ENCODE measurements at places on chromosomes 13 and 19.

- no peak for DNase-seq
Observed at GRCh38 chr19:3684054-3684816, 16.0 kb downstream of the PIP5K1C start.

DNA sequence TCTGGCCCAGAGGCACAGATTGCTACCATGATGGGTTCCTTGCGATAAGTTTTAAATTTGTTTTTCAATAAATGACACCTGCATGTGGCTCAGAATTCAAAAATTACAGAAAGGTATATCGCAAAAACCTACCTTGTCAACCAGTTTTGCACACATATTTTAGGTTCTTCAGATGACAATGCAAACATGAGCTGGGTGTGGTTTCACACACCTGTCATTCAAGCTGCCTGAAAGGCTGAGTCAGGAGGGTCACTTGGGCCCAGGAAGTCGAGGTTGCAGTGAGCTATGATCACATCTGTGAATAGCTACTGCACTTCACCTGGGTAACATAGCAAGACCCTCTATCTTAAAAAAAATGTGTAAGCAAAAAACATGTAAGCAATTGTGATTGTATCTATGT is 56.1 kb downstream of the DNM2 start:
- DNase-seq: no peak

- DNase-seq: no peak
Observed at GRCh38 chr13:32938314-32938713, 77.9 kb upstream of the KL start.

- DNase-seq: no peak
Observed at GRCh38 chr19:18649371-18650020, 12.7 kb downstream of the KLHL26 start.

GRCh38 chr13:49246850-49247642 is 679 bp upstream of the CDADC1 start:
- DNase-seq: no peak

DNA sequence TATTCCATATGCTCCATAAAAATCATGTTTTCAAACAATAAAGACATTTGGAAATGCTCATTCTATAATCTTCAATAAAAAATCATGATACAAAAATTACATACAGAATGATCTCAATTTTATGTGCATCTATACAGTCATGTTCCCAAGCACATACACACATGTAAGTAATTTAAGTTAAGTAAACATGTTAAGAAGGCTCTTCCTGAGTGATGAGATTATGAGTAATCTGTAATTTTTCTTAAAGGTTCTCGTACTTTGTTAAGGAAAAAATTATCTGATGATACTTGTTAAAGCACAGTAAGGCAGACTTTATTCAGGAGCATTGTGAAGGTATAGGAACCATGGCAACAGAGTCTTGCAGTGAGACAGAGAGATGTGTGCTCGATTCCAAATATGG is 30.0 kb upstream of the DLEU7 start:
- no peak for DNase-seq

GRCh38 chr19:15037586-15037985 is 11.7 kb upstream of the CASP14 start:
- DNase-seq: no peak

GRCh38 chr13:106464076-106464475 is 71.4 kb downstream of the EFNB2 start:
- no peak for DNase-seq

GRCh38 chr19:49937750-49938381 is 8.6 kb upstream of the NUP62 start:
- DNase-seq: peak; percentile 78

GRCh38 chr13:39859898-39860297 is 204.4 kb downstream of the COG6 start:
- DNase-seq: no peak

GRCh38 chr13:39527301-39527700 is 75.7 kb downstream of the LHFPL6 start:
- DNase-seq: no peak

- DNase-seq: no peak
Observed at GRCh38 chr13:25136880-25137787, 35.0 kb downstream of the AMER2 start.

- no peak for DNase-seq
Observed at GRCh38 chr19:53624771-53625545, 6.8 kb upstream of the DPRX start.

GRCh38 chr19:1237754-1238368 is at the start of gene CBARP:
TSS of gene CBARP (minus strand) at chr19:1238005. CDS start at chr19:1236100, 1,905 bp downstream.
- peak; percentile 46 for DNase-seq

GRCh38 chr13:99514801-99515200 is 13.5 kb downstream of the TM9SF2 start:
- no peak for DNase-seq

DNA sequence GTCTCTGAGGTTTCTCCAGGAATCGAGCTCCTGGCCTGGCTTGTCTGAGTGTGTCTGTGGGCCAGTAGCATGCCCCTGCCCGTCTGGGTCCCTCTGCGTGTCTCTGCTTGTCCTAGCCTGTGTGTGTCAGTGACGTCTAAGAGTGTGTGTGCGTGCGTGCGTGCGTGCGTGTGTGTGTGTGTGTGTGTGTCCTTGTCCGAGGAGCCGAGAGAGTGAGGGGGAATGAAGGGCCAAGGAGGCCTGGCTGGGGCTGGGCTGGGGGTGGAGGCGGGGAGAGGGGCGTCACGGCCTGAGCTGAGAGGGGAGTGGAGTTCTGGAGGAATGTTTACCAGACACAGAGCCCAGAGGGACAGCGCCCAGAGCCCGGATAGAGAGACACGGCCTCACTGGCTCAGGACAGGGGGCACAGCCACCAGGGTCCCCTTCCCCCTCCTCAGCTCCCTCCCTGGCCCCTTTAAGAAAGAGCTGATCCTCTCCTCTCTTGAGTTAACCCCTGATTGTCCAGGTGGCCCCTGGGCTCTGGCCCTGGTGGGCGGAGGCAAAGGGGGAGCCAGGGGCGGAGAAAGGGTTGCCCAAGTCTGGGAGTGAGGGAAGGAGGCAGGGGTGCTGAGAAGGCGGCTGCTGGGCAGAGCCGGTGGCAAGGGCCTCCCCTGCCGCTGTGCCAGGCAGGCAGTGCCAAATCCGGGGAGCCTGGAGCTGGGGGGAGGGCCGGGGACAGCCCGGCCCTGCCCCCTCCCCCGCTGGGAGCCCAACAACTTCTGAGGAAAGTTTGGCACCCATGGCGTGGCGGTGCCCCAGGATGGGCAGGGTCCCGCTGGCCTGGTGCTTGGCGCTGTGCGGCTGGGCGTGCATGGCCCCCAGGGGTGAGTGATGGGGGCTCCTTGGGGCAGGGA is at the start of gene AXL:
Gene AXL, plus strand, starts transcription at position 609 of the 893 bp plus-strand sequence. Its CDS starts 170 bp downstream, at position 779.
- no peak for DNase-seq

- DNase-seq: no peak
Observed at GRCh38 chr13:97878431-97879375, 74.8 kb upstream of the IPO5 start.

GRCh38 chr13:78084401-78084800 is 165.8 kb upstream of the EDNRB start:
- DNase-seq: no peak

GRCh38 chr19:45125975-45126493 is 33.1 kb downstream of the PPP1R37 start:
- peak; percentile 45 for DNase-seq

DNA sequence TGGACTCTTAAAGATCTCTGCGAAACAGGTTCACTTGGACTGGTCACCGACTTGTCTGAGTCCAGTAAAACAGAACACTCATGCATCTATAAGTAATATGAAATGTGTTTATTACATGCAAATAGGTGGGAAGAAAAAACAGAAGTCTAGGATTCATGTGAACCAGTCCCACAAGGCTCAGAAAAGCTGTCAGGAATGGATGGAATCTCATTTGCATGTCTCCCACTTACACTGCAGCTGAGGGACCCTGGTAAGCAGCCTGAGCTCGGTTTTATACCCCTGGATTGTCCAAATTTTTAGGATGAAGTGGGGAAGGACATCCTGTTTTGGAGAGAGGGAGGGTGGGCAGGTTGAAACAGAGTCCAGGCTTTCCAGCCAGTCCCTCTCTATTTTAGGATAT is 1545.1 kb upstream of the PCDH20 start:
- no peak for DNase-seq

GRCh38 chr19:37413313-37414084 is 42.6 kb downstream of the ZNF527 start:
- DNase-seq: no peak

- no peak for DNase-seq
Observed at GRCh38 chr13:39665763-39666162, 10.3 kb downstream of the COG6 start.

- DNase-seq: no peak
Observed at GRCh38 chr13:80862456-80862855, 521.5 kb upstream of the SPRY2 start.

DNA sequence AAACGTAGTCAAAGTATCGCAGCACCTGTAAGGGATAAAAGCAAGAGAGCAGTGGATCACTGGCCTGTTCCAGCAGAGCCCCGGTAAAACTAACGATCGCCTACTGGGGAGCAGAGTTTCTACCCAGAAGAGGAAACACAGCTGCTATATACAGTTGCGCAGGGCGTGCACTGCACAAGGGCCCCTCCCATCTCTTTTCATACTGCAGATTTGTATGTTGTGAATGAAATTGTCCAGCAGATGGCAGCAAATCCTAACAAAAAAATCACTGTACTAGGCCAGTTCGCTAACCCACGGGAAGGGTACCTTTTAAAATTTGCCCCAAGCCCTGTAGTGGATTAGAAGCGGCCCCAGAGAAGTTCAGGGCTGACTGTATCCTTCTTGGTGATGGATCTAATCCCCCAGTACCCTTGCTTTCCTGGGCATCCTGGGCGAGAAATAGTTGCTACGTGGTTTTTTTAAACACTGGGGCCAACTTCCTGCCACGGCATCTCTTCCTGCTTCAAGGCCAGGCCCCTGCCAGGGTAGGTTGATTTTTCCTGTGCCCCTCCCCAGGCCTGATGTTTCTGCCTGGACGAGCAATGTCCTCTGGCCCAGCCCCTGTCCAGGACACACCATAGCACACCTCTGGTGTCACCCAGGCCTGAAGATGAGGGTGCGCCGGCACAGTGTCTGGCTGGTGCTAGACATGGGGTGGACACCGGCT is 127.0 kb downstream of the IER2 start:
- peak; percentile 74 for DNase-seq

DNA sequence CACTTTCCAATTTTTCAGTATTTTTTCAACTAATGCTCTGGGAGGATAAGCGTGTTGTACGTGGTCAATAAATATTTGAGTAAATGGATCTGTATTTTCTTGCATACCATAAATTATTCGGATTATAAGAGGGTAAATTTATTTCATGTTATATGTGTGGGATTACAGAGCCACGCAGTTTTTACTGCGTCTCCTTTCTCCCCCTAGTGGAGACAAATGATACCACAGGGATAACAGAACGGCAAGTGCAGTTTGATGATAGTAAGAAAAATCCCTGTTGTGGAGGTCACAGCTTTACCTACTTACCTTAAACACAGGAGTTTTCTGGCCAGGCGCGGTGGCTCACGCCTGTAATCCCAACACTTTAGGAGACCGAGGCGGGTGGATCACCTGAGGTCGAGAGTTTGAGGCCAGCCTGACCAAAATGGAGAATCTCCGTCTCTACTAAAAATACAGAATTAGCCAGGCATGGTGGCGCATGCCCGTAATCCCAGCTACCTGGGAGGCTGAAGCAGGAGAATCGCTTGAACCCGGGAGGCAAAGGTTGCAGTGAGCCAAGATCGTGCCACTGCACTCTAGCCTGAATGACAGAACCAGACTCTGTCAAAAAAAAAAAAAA is 16.8 kb downstream of the MBD3L2B start:
- peak; percentile 29 for DNase-seq

GRCh38 chr13:35481777-35482176 is 5.3 kb upstream of the MAB21L1 start:
- no peak for DNase-seq

DNA sequence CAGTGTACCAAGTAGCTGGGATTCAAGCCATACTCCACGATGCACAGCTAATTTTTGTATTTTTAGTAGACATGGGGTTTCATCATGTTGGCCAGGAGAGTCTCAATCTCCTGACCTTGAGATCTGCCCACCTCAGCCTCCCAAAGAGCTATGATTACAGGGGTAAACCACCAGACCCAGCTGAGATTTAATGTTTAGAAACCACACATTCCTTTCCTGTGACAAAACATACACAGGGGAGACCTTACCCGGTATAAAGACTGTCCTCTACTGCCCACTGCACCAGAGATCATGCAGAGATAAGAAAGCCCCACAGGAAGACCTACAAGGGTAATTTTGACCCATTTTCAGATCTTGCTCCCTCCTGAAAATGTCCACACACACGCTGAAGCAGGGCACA is 22.8 kb upstream of the ZNF83 start:
- DNase-seq: no peak

DNA sequence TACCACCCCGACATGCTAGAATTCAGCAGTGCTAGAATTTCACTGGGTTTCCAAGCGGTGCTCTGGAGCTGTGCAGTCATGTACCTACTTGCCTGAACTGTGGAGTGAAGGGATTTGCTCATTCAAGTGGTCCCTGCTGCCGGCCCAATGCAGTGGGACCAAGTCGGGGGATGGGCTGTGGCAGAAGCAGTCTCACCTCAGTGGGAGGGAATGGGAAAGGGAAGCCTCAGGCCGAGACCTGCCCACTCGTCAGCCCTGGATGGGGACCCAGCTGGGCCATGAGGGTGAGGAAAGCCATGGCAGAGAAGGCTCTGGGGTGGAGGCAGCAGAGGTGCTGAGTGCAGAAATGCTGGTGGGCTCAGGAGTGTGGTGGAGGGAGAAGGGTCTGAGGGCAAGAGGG is 14.9 kb downstream of the KLHL26 start:
- no peak for DNase-seq

DNA sequence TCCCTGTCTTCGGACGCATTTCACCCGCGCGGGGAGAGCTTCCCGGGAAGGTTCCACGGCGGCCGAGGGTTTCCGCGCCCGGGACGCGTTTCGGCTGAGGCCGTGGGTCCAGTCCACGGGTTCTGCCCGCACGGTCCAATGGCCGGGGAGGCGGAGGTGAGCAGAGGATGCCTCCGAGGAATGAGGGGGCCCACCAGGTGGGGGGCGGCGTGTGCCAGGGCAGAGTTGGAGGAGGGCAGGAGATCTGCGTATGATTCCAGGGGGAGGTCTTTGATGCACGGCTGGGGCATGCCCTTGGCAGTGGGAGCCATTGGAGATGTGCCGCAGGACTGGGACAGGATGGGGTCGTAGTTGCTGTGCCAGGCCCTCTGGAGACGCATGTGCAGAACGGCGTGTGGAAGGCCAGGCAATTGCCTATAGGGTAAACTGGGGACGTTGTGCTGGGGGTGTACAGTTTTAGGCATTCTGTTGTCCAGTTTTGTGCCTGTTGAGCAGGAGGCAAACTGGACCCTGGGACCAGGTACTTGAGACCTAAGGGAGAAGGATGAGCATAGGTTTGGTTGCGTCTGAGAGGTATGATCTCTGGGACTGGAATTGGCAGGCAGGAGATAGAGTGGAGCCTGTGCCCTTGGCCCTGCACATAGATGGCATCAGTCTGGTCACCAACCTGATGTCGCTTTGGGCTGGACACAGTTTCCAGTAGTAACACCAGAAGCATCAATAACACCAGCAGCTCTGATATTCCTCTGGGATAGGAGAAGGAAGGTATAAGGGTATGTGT is 751 bp downstream of the ZNF584 start:
- DNase-seq: no peak

- DNase-seq: no peak
Observed at GRCh38 chr13:38372820-38373383, 23.3 kb downstream of the UFM1 start.

Data from CD8-positive, alpha-beta memory T cell (primary cell).